ENCODE measurements at places on chromosomes 7 and 10. TPM values are rescaled to one million over a fixed set of nuclear protein-coding genes. Genes with fewer than 3 reads are reported as not detected.

- DNase-seq = no peak
These were observed 159.7 kb downstream of the GNAI1 start for GRCh38 chr7:80294346-80294745.

DNA sequence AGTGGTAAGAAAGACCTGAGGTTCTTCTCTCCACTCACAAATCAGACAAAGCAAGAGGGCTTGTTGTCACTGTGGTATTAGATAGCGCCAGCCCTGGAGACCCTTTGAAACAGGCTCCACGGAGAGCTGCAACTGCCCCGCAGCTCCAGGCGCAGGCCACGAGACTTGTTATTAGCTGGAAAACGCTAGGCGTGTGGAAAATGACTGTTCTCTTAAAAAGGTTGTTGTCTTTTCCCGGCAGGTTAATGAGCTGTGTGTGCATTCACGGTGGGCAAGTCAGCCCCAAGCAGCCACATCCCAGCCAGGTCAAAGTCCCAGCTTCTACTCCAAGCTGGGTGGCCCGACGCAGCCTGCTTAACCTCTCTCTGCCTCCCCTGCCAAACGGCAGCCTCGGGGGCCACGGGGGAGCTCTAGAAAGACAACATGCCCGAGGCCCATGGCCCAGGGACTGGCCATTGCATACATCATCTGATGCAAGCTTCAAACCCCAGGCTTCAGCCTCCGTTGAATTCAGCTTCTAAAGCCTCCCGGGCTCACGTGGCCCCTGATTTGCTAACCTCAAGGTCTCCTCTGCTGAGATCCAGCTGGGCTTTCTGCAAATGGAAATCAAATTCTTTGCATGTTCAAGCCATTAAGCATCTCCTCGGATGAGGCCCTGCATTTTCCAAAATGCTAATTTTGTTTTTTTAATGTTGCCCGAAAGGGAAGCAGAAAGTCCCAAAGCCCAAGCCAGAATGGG is 61.3 kb upstream of the DNAAF5 start:
- DNase-seq = no peak

DNA sequence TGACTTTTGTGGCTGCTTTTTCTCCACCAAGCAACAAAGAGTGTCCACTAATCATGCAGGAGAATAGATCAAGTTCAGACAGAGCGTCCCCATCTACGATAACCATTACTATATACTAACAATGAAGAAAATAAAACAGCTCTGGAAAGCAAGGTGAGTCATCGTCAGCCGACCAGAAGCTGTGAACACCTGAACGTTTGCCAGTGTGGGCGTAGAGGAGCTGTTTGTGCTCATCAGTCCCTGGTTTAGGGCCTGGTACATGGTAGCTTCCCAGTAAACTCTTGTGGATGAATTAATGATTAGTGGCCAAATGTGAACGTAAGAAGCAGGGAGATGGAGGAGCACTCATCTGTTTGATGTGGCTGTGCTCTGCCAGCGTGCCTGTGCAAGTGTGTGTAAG is 180.7 kb downstream of the EVX1 start:
- no peak for DNase-seq

GRCh38 chr7:90155206-90155605 is 937 bp downstream of the STEAP1 start:
- no peak for DNase-seq

DNA sequence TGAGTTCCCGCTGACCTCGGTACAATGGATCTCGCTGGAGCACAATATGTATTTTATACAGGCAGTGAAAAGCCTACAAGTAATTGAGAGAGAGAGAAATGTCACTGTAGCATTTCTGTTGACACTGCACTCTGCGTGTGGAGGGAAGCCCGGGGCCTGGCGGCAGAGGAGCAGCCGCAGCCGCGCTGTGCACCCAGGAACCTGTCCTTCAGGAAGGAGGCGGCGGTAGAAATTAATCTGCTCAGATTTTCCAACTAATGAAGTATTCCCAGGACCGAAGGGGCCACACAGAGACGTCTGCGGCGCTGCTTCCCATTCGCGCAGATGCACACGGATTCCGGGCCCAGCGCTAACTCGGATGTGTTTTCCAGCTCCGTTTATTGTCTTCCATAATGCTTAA is 170.1 kb downstream of the EBF3 start:
- no peak for DNase-seq

BAZ1B gene
- 135 TPM for total RNA-seq

SNX10 gene
- total RNA-seq = 5.4 TPM

ZNF722 gene
- total RNA-seq = not detected
